ENCODE measurements at places on chromosomes 2 and 18. TPM values are rescaled to one million over a fixed set of nuclear protein-coding genes. Genes with fewer than 3 reads are reported as not detected.

RAB6C gene
- not detected for total RNA-seq

C1GALT1C1L gene
- total RNA-seq: 1.8 TPM

POTEC gene
- total RNA-seq: not detected

UGT1A6 gene
- total RNA-seq: not detected

GAL3ST2 gene
- total RNA-seq: 0.26 TPM

GAD1 gene
- under 0.01 TPM for total RNA-seq

THSD7B gene
- total RNA-seq: under 0.01 TPM

FAM124B gene
- total RNA-seq: 0.13 TPM

CHRND gene
- not detected for total RNA-seq

AKAIN1 gene
- not detected for total RNA-seq

MPV17 gene
- total RNA-seq: 108 TPM

INHA gene
- 0.26 TPM for total RNA-seq

DLX2 gene
- total RNA-seq: 0.22 TPM

MAPK4 gene
- total RNA-seq: not detected

TNS1 gene
- 102 TPM for total RNA-seq

FSHR gene
- 0.11 TPM for total RNA-seq

SNRNP27 gene
- 47.7 TPM for total RNA-seq

MYO7B gene
- 0.13 TPM for total RNA-seq

RNMT gene
- 35.7 TPM for total RNA-seq

TTN gene
- 0.13 TPM for total RNA-seq

SLC25A52 gene
- total RNA-seq: 0.11 TPM

RGPD3 gene
- 0.65 TPM for total RNA-seq

POMC gene
- 1.0 TPM for total RNA-seq

GALNT13 gene
- total RNA-seq: 0.13 TPM

LAMA1 gene
- total RNA-seq: 11.0 TPM

SCLY gene
- 11.2 TPM for total RNA-seq

KCNS3 gene
- 1.2 TPM for total RNA-seq

TDRD15 gene
- under 0.01 TPM for total RNA-seq

KCNG3 gene
- total RNA-seq: not detected

DSEL gene
- 49.8 TPM for total RNA-seq

PLCD4 gene
- 14.2 TPM for total RNA-seq

TMEM150A gene
- total RNA-seq: 9.4 TPM

DPP4 gene
- 81.0 TPM for total RNA-seq

VWC2L gene
- not detected for total RNA-seq

CNGA3 gene
- total RNA-seq: 0.43 TPM

Measured in articular chondrocyte of knee joint (primary cell).